Trophoblast cell (in vitro differentiated cells and primary cell): ENCODE measurements at places on chromosomes 3 and 15.

DNA sequence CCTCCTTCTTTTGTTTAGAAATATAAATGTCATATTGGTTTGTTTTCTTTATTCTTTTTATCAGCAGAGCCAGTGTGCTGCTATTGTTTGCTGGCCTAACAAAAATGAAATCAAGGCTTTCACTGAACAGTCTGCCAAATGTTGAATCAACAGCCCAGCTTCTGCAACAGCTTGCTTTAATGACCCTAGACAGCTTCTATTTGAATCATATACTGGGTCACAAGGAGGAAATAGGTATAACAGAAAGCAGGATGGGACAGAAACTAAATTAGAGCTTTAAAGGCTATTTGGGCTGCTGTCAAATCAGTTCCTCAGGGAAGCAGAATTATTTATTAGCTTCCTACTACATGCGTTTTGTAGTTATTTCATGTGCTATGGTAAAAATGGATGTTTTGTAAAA is 12.1 kb upstream of the DNAJC13 start:
- no peak for DNase-seq

GRCh38 chr3:119195151-119195476 is 21.7 kb downstream of the UPK1B start:
- no peak for DNase-seq

GRCh38 chr15:57820119-57820518 is 113.6 kb downstream of the POLR2M start:
- DNase-seq = no peak

- no peak for DNase-seq
Measured at GRCh38 chr15:78437107-78437761, 782 bp upstream of the IREB2 start.

DNA sequence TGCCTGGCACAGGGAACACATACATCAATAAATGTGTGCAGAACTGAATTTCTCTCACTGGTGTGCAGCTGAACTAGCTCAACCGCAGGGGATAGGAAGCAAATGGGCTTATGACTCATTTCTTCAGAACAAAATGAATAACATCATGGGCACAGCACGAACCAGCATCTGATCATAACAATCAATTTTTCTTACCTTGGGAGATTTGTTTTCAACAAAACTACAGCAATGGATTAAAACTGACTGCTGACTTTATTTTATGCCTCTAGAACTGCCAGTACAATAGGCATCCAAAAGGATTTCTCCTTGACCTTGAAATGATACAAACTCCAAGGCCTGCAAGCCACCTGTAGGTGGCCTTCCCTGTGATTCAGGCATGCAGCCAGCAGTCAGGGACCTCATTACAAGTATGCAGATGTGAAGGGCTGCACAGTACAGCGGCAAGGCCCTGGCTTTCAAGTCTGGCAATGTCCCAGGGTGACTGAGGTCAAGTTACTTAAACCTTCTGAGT is 26.1 kb downstream of the TAMM41 start:
- peak; percentile 9 for DNase-seq

GRCh38 chr15:66842710-66843441 is 140.8 kb downstream of the SMAD6 start:
- DNase-seq = peak; percentile 68

GRCh38 chr3:71088019-71088708 is 495.4 kb downstream of the FOXP1 start:
- DNase-seq = no peak

DNA sequence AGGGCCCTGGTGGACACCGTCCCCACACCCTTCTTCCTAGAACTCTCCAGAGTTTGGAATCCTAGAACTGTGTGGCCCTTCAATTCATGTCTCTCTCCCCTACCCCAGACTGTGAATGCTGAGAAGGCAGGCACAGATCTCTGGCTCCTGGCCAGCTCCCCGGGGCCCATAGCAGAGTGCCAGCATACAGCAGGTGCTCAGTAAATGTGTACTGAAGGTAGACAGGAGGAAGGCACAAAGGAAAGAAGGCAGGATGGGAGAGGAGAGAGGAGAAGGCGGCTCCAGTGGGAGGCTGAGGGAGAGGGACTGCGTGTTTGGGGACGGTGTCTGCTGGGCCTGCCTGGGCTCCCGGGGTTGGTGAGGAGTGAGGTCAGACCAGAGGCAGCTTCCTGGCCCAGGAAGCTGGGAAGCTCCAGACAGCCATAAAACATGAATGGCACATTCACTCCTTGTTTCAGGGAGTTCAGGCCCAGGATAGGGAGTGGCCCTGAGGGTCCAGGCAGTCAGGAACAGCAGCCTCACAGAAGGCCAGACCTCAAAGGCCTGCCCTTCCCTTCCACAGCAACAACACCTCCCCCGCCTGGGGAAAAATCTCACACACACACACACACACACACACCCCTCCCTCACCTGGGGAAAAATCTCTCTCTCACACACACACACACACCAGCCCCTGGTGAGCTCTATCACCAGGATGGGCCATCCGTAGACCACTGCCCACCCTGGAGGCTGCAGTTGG is 137.1 kb upstream of the PRR20G start:
- DNase-seq = no peak

DNA sequence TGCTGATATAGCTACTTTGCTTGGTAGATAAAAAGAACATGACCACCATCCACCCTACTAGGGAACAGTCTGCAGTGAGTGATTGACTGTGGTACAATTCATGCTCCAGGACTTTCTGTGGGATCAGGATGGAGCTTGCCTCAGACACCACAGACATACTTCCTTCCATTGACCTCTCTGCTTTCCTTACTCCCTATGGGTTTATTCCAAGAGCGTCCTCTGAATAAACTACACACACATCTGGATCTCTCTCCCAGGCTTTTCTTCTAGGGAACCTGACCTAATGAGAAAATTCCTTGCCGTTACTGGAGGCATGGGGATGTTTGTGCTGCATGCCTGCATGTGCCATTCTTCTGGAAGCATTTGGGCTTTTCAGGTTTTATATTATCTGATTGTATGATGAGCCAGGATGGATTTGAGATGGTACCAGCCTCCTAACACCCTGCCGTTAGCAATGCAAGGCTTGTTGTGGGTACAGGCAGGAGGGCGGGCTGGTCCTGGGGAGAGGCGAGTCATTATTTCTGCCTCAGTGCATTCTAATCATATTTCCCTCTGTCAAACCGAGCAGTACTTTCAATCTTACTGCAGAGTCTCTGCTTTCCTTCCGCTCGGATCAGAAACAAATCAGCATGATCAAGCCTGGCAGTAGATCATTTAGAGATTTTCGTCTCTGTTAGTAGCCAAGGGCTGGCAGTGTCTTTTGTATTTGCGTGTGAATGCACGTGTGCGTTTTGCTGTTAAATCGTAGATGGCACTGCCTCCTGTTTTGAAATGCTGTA is 279.2 kb downstream of the PDCD6IP start:
- no peak for DNase-seq

- DNase-seq = no peak
Measured at GRCh38 chr3:118137778-118138177, 896.9 kb downstream of the IGSF11 start.

DNA sequence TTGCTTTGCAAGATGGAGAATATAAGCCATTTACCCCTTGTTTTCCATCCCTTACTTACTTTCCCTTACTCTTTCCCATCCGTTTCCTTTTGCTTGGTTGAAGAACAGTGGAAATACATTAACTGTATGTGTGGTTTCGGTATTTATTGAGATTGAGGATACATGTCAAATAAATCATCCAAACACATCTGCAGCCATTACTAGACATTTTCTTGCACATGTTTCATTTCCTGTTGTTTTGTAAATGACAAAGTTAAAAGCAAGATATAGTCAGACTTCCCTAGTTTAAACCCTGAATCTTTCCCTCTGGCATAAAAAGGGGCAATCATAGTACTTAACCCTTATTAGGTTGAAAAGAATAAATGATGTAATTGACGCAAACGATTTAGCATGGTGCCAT is 82.1 kb upstream of the BCHE start:
- no peak for DNase-seq

DNA sequence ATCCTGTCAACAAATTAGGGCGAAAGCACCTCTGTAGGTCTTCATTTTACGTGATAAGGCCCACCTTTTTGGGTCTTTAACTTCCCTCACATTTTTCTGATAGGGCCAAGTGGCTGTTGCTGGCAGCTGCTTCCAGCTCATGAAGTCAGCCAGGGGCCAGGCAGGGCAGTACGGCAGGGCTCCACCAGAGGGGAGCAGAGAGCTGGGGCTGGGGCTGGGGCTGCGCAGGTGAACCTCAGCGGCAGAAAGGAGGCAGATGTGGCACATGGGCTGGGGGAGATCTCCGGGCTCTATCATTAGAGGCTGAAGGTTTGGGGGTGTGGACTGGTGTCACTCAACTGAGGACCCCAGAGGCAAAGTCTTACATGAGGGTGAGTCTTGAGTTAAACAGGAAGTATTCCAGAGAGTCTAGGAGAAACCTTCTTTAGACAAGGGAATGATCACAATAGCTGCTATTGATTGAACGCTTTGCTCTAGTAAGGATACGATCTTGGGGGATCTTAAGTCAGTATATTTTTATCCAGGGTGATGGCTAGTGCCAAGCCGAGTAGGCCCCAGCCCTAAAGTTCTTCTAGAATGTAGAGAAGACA is 62.8 kb upstream of the MEX3B start:
- DNase-seq = peak; percentile 84

DNA sequence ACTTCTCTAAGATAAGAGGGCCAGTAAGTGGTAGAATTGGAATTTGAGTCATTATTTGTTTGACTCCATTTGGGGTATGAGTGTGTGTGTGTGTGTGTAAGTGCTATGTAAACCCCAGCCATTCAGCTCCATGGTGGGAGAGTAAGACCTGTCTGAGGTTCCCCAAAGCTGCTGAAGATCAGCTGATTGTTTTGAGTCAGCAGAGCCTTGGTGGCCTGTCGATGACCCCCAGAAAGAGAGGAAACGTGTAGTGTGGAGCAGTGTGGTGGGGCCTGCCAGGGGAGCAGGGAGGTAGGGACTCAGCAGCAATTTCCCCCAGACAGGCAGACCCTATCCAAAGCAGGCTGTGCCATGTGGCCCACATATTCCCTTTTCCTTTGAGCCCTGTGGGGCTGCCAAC is 5.3 kb downstream of the DVL3 start:
- DNase-seq = no peak

GRCh38 chr3:38644662-38645053 is 4.8 kb downstream of the SCN5A start:
- no peak for DNase-seq

DNA sequence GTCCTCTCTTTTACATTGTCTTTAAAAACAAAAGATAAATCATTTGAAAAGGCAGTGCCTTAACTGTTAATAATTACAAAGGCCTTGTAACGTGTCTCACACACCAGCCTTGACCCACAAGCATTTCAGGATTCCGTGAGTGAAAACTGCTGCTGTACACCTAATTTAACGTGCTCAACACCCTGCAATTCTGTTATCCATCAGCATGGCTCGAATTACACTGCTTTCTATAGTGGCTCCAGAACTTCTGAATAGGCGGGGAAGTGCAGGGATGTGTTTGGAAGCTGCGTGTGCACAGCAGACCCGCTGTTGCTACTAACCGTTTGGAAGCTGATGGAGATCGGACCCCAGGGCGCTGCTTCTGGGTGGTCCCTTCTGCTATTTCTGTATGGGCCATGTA is 9.9 kb upstream of the ETFA start:
- DNase-seq = no peak

DNA sequence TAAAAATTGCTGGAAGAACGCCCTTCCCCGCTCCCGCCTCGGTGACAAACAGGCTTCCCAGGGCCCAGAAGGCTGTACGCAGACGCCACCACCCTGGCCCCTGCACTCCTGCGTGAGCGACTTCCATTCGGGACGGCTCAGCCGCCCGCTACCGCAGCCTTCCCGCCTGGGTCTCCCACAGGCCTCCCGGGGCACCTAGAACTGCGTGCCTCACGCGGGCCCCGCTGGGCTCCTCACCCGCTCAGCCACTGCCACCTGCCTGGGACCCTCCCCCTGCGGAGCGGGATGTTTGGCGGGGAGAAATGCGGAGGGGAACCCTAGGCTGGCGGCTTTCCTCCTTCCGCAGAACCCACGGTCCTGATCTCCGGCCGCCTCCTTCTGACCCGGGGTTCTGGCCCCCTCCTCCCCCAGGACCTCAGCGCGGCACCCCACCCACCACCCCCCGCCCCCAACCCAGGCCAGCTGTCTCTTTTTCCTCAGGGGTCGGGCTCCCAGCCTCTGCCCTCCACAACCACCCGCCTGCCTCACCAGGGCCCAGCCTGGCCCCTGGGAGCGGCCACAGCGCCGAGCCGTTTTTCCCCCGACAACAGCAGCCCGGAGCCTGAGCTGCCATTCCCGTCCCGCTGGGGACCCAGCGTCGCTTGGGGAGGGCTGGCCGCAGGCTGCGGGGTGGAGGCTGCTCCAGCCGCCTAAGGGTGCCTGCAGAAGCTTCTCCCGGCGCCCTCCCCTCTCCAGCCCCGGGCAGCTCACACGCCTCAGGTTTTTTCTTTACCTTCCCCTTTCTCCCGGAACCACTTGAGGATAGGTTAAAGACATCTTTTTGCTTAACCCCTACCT is 27.6 kb upstream of the RAB7A start:
- DNase-seq = peak; percentile 91

- peak; percentile 88 for DNase-seq
Measured at GRCh38 chr3:176974279-176974678, 223.0 kb downstream of the TBL1XR1 start.

DNA sequence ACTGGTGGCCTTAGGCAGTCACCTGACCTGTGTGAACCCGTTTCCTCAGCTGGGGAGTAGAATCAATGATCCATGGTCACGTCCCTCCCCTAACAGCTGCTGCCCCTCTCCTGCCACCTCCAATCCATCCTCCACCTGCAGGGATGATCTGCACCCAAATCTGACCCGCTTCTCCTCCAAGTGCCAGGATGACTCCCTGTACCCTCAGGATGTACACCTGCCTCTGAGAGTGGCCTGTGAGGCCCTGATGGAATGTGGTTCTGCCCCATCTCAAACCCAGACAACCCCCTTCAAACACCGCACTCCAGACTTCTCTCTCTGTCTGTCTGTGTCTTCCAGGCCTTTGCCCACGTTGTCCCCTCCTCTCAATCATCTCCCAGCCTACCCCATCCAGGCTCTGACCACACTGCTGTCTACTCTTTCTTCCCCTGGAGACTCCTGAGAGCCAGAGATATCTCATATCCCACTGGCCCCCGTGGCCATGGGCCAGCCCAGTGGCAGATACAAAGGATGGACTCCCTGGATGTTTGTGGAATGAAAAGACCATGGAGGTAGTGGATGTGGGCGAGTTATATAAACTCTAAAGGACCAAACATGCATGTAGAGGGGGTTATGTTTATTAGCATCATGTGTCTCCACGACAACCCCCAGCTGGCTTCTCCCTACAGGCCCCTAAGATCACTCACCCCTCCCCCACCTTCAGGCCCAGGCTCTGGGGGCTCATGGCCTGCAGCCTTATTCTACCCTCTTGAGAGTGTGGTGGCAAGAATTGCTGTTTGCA is 84.9 kb downstream of the SMAD6 start:
- DNase-seq = no peak
